ENCODE measurements at places on chromosomes 2 and 18.

DNA sequence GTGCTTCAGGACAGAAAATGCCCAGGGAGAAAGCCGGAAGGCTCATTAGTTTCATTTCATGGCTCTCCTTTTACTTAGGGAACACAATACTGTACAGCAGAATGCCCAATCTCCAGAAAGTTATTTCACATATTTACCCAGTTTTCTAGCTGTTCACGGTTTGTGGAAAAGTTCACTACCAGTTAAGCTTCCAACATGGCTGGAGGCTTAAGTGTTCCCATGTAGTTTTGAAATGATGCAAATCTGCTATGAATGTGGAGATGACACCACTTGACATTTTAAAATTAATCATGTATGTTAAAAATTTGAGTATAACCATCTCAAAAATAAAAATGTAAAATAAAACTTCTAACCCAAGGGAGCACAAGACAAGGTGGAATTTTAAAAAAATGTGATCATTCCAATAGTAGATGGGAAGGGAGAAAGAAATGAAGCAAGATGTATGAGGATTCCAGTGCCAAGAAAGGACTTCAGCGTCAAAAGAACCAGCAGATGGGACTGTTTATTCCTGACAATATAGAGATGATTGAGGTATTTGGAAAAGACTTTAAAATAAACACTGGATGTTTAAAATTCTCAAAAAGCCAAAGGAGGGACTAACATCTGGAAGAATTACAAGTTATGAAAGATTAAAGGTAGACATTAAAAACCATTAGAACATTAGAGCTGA, 60.9 kb upstream of the OSR1 start:
- no peak for DNase-seq

GRCh38 chr18:12287684-12288402, 20.2 kb upstream of the TUBB6 start:
- no peak for DNase-seq

DNA sequence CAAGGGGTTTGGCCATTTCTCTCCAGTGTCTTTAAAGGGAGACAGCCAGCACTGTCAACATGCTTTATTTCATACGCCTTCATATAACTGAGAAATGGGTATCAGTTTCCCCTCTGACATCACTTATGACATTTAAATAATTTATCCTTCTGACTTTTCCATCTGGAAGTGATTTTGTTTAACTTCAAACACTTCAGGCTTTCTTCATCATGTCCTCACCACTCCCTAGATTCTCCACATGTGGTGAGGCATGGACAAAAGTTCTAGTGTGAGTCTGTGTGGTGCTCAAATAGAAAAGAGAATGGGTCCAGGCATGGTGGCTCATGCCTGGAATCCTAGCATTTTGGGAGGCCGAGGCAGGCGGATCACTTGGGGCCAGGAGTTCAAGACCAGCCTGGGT, 158.6 kb downstream of the TXNL1 start:
- DNase-seq: no peak

- no peak for DNase-seq
Observed at GRCh38 chr18:7824970-7825369, 257.9 kb downstream of the PTPRM start.

- DNase-seq: no peak
Observed at GRCh38 chr18:63834471-63835113, 52.9 kb upstream of the SERPINB2 start.

DNA sequence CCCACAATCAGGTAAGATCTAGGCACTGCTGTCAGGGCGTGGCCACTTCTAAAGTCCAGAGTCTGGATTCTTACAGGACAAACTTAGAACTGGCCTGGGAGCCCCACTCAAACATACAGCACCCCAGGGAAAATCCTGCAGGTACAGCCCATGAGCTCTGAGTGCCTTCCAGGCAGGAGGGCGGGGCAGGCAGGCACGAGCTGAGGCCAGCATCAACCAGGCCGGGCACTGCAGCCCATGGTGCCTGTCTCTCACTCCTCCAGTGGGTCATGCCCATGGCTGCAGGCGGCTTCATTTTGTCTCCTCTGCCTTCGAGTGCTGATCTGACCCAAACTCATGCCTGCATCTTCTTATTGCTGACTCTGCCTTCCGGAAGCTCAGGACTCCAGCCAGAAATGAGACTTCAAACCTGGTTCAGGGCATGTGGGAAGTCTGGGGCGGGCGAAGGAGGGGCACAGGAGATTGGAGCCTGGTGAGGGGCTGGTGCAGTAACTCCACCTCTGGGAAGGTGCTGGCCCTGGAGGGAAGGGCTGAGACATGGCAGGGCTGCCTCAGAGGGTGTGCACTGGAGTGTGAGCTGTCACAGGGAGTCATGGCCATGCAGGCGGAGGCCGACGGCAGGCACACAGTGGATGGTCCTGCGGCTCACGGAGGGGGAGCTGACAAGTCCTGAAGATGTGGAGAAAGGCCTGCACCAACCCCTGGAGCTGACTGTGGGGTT, 40.5 kb downstream of the HS6ST1 start:
- no peak for DNase-seq

- DNase-seq: no peak
Observed at GRCh38 chr18:3056311-3056710, 43.4 kb upstream of the LPIN2 start.

- no peak for DNase-seq
Observed at GRCh38 chr2:216922175-216922780, 62.4 kb upstream of the TNP1 start.

DNA sequence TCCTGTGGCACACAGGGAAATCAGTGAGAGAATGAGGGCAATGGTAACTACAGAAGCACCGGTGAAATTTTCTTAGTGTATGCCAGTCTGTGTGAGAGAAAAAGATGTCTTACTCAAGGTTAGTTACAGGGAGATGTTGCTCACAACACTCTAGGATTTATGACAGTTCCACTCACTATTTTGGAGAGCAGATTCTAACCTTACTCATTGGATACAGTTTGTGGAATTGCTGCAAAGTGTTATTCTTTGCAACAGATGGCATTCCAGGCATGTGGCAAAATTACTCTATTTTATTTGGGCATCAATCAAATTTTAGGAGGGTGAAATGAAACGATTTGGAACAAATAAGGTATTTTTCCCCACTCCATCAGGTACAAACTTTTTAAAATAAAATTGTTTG, 449.1 kb downstream of the PIK3C3 start:
- DNase-seq: no peak

DNA sequence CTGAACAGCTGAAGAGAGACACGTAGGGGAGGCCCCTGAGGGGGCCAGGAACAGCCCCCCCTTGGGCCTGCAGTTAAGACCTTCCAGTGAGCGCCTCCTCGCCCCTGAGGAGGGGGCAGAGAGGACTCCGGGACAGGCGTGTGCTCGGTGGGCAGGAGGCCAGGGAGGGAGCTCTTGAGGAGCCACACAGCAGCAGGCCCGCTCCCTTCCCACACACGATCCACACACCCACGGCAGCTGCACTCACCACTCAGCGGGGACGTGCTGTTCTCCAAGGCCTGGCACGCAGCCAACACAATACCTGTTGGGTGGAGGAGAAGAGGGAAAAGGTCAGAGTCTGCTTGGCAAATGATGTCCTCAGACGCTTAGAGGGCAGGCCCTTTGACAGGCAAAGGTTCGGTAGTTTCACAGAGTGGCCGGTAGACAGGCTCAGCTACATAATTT, 39.0 kb downstream of the TGFA start:
- DNase-seq: no peak

GRCh38 chr2:55618025-55618274, 528 bp upstream of the PPP4R3B start:
- DNase-seq: no peak

GRCh38 chr2:203225423-203226039, 13.3 kb upstream of the CYP20A1 start:
- DNase-seq: no peak

GRCh38 chr2:36287363-36288275, 68.0 kb upstream of the CRIM1 start:
- peak; percentile 4 for DNase-seq

DNA sequence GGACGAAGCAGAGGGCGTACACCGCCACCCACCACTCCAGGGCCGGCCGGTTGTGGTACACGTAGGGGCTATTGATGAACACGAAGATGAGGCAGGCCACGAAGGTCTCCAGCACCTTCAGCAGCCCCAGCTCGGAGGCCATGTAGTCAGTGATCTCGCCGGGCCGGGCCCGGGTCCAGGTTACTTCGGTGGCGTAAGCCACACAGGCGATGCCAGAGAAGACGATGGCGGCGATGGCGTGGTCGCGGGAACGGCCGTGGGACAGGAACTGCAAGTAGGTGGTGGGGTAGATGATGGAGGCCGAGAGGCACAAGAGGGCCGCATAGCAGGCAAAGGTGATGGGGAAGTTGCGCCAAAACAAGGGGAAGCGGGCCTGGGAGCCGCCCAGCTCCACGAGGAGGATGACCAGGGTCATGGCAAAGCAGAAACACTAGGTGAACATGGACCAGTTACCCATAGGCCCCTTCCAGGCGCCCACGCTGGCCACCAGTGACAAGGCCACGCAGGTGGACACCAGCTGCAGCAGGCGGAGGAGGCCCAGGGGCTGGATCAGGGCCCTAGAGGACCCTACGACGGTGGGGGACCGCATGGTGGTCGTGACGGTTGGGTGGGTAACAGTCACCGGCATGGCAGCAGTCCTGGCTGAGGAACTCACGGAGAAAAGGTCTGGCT, 128.4 kb upstream of the FAM98A start:
- no peak for DNase-seq

DNA sequence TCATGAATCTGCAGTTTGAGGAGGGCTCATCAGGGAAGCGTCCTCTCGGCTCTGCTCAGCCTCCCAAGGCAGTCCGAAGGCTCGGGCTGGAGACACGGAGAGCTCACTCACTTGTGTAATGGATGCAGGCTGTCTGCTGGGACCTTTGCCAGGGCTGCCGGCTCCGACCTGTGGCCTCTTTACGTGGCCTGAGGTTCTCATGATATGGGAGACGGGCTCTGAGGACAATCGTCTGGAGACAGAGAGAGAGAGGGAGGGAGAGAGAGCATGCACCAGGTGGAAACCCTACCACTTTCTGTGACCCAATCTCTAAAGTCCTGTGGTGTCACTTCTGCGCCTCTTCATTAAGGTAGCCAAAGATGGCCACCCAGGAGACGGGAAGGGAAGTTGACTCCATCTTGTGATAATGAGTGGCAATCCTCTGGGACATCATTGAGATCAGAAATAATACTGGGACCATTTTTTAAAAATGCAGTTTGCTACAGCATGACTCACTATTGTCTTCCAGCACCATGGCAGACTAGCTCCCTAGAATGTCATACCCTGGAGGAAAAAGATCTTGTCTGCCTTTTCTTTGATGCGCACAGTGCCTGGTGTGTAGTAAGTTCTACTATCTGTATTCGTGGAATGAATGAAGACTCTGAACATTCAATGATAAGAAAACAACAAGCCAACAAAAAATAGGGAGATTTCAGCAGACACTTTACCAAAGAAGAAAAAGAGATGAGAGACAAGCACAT, 60.2 kb downstream of the CD8B2 start:
- no peak for DNase-seq

GRCh38 chr2:194411221-194411620, 1245.8 kb upstream of the SLC39A10 start:
- DNase-seq: no peak

DNA sequence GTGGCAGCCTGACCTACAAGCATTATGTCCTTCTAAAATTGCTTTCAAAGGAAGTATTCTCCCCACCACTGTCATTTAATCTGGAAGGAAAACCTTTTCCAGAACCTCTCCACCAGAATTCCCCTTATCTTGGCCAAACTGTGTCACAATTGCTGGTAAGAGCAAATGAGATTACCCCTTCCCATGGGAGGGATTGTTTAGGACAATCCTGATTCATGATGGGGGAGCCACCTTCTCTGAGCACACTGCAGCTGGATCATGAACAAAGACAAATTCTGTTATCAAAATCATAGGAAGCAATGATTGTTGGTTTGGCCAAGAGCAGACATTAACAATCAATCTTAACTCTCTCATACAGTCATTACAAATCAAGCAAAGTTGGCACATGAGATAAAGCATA, 18.1 kb upstream of the ATOH8 start:
- DNase-seq: no peak

GRCh38 chr2:236557306-236558030, 12.2 kb upstream of the ACKR3 start:
- DNase-seq: no peak

DNA sequence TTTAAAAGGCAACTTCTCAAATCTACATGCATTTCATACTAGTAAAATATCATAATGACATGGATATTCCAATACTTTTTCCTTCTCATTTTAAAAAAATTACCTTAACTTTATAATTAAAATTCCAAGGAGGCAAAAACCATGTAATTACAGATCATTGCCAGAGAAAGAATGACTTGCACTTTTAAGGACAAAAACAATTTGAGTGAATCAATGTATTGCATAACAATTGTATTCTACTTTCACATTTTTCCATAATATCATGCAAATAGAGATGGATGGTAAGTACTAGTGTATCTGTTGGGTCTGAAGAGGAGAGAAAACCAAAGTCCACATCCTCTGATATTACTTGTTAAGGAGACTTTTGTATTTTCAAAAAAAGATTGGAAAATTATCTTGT, 89.5 kb upstream of the NCK2 start:
- no peak for DNase-seq

GRCh38 chr2:6881046-6881445, 3.5 kb downstream of the RSAD2 start:
- no peak for DNase-seq

DNA sequence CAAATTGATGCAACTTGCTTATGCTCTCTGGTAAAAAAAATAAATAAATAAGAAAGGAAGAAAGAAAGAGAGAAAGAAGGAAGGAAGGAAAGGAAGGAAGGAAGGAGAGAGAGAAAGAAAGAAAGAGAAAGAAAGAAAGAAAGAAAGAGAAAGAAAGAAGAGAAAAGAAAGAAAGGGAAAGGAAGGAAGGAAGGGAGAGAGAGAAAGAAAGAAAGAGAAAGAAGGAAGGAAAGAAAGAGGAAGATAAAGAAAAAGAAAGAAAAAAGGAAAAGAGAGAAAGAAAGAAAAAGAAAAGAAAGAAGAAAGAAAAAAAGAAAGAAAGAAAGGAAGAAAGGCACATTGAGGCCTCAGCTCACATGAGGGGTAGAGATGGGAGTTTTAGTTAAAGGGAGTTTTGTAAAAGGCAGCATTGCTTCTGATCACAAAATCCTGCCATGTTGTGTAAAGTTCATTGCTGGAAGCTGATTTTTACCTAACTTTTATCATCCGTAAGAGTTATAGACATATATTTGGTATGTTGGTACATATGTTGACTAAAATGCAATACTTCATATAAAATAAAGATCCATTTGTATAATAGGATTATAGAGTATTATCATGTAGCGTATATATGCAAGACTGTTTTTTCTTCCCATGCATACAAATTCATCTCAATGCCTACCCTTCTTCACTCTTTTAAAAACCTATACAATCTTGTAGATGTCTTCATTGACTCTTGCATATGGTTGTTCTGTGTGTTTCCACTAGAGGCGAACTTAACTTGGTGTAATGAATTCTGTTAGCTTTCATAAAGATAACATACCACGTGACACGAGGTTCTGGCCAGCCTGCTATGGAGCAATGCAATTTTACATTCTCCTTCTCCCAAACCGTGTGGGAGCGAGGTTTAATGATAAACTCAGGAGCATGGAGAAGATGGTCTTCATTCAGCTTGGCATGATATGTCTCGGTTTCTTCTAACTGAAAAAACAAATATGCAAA, 32.8 kb downstream of the MYOM1 start:
- no peak for DNase-seq

GRCh38 chr2:25290811-25291495, 50.8 kb downstream of the DNMT3A start:
- no peak for DNase-seq

Data from stimulated activated CD8-positive, alpha-beta memory T cell treated with anti-CD3 and anti-CD28 coated beads, Interleukin-2, amount 100 ng/mL, for 48 hours (primary cell).